ENCODE measurements at places on chromosomes 7 and 10.
A peak's percentile ranks its signal among the peaks of the same experiment; 100 is the strongest.

DNA sequence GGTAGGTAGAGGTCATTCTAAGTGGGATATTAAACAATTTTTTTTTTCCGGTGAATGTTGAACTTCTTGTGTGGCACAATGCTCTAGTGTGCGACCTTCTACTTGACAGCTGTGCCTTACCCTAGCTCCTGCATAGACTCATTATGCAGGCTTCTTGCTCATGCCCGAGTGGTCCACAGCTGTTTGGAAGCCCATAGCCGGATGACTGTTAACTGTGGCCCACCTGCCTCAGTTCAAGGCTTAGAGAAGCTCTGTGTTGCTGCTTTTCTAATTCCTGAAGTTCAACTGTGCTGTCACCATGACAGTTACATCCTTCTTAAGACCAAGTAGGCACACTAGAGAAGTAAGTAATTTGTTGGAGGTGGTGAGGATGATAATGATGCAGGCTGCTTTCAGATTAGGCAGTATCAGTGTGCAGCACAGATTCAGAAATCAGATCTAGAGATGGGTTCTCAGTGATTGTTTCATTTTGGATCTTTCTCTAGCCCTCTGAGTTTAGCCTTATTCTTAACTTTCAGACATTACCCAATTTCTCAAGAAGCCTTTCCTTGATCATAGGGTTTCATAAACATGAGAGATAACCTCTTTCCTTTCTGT, 278.4 kb downstream of the PHF14 start:
- DNase-seq: no peak

DNA sequence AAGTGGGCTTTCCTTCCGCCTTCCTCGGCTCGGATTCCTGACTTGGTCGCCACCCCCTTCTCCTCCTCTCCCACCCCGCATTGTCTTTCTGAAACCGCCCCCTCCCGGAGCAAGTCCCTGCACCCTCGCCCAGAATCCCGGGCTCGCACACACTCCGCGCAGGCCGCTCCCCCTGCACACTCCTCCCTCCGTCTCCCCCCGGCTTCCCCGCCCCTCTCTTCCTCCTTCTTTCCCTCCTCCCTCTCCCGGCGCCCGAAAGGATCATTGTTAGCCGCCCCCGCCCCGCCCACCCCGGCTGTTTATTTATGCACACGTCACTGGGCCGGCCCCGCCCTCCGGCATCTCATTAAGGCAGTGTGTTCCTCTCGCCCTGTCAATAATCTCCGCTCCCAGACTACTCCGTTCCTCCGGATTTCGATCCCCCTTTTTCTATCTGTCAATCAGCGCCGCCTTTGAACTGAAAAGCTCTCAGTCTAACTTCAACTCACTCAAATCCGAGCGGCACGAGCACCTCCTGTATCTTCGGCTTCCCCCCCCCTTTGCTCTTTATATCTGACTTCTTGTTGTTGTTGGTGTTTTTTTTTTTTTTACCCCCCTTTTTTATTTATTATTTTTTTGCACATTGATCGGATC, at the start of gene TCF7L2:
TSS of gene TCF7L2 (plus strand) at position 373 of the 633 bp plus-strand sequence. CDS start 510 bp downstream, outside the sequence.
- DNase-seq: peak; percentile 24

GRCh38 chr7:148761499-148762278, 63.0 kb downstream of the CUL1 start:
- DNase-seq: no peak

DNA sequence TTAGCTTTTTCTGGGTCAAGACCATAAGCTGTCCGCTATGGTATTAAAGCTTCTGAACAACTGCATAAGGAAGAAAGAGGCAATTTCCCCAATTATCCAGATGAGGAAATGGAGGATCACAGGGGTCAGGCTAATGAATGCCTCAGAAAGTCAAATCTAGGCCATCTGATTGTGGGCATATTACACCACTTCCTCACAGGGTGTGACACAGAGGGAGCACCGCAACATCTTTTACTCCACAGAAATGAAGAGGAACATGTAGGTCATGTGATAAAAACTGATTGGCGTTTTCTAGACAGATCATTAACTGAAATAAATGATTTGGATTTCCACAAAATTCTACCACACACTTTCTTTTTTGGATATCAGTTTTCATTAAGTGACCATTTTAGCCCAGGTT, 384.4 kb downstream of the PARD3 start:
- no peak for DNase-seq

- DNase-seq: no peak
These were observed 498.0 kb upstream of the ZMIZ1 start for GRCh38 chr10:78570633-78571235.
